ENCODE measurements at places on chromosomes 6 and 20. TPM values are rescaled to one million over a fixed set of nuclear protein-coding genes. Genes with fewer than 3 reads are reported as not detected.

- DNase-seq, result peak; percentile 7
These were observed 13.6 kb upstream of the CALHM6 start for GRCh38 chr6:116447496-116448011.

CD93 gene
- polyA plus RNA-seq, result not detected

GRCh38 chr6:164163239-164163638 lies 748.7 kb downstream of the QKI start:
- DNase-seq, result no peak

- DNase-seq, result peak; percentile 44
These were observed 120.8 kb upstream of the LGSN start for GRCh38 chr6:63440594-63440993.

GPR63 gene
- polyA plus RNA-seq, result 0.49 TPM

- DNase-seq, result no peak
These were observed 335.1 kb downstream of the PREX1 start for GRCh38 chr20:48492715-48493070.

Data from A549 (cell line).